ENCODE measurements at places on chromosomes 4 and X. TPM values are rescaled to one million over a fixed set of nuclear protein-coding genes. Genes with fewer than 3 reads are reported as not detected.

GRCh38 chr4:123553279-123553678 lies 156.7 kb downstream of the SPRY1 start:
- DNase-seq = no peak

GRCh38 chr4:141501395-141501794 lies 135.0 kb upstream of the IL15 start:
- no peak for DNase-seq

GRCh38 chrX:19448077-19448476 lies 67.2 kb downstream of the MAP3K15 start:
- no peak for DNase-seq

Gene CPXCR1
- not detected for polyA plus RNA-seq

DNA sequence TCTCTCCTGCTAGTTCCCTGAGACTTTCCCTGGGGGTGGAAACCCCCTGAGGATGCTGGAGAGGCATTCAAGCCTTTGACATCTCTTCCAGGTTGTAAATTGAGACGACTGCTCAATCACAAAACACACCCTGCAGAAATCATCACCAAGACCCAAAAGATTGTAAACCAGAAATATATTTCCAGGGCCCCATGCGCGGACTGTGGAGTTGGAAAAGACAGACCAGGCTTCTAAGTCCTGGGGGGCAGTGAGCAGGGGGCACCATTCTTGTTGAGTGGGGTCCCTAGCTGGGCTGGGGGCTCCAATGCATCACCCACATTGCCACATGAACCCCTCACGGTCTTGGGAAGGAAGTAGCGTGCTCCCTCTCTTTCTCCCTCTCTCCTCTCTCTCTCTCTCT lies 87.9 kb upstream of the C4orf50 start:
- no peak for DNase-seq

DNA sequence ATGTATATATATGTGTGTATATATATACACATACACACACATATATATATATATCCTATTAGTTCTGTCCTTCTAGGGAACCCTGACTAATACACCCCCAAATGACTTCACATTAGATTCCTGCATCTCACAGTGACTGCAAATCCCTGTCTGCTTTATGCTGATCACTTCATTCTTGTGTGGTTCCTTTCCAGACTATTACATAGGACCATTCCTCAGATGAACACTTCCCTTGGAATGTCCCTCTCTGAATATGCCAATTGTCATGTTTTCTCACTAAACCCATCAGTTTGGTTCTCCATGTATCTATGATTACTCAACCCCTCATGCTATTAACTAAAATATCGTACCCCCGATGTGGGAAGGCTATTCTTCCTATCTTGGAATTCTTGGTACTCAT lies 605.2 kb upstream of the NR3C2 start:
- no peak for DNase-seq

- DNase-seq = no peak
Observed at GRCh38 chrX:39730662-39731329, 367.0 kb downstream of the BCOR start.

DNA sequence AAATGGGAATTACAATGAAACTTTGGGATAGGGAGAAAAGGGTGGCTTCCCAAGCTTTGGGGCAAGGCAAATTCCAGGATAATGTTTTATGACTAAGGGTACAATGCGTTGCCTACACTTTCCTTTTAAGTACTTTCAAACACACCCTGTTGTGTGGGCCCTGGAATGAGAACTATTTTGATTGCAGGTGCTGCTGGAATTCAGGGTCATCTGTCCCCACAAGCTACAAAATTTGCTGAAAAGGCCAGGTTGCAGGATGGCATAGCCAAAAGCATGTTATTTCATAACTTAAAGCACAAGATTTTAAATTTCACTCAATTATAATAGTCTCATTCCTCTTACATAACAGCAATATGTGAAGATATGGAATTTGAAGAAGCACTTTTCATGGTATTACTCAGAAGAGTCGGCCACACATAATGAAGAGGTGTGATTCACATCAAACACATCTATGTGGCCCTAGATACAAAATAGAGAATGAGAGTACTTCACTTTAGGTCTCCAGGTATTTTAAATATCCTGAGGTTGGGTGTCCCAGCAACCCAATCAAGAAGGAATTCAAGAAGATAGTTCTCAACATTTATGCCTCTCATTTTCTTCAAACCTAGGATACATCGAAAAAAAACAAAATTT lies 89.3 kb downstream of the APBB2 start:
- no peak for DNase-seq

- DNase-seq = no peak
Observed at GRCh38 chrX:154986826-154987575, 35.5 kb downstream of the F8 start.

Gene PRSS12
- polyA plus RNA-seq = 17.0 TPM

Gene DCAF12L1
- 11.2 TPM for polyA plus RNA-seq

DNA sequence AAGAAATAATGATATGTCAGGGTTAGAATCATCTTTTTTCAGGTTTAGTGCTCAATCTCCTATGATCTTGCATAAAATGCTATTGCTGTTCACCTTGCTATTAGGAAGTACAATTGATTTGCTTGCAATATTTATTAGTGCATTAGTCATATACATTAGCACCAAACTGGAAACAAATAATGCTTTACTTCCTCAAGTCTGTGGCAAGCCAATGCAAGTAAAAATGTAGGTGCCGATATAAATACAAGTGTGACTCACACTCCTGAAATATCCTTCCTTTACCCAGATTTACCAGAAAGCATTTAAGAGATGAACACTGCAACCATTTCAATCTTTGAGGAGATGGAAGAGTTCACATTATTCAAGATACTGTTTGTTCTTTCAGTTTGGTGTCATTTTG lies 1487.7 kb upstream of the ADGRL3 start:
- DNase-seq = no peak

Gene LDB2
- polyA plus RNA-seq = 108 TPM

- DNase-seq = no peak
Observed at GRCh38 chrX:13074297-13075262, 30.2 kb upstream of the FAM9C start.

GRCh38 chrX:96389281-96390047 lies 295.2 kb upstream of the DIAPH2 start:
- DNase-seq = no peak

Gene RGN
- 34.2 TPM for polyA plus RNA-seq

- no peak for DNase-seq
Observed at GRCh38 chr4:146261041-146261440, 46.7 kb downstream of the REELD1 start.

- DNase-seq = no peak
Observed at GRCh38 chr4:14520171-14520570, 482.1 kb upstream of the CPEB2 start.

- DNase-seq = no peak
Observed at GRCh38 chr4:6221301-6221850, 21.0 kb upstream of the JAKMIP1 start.

DNA sequence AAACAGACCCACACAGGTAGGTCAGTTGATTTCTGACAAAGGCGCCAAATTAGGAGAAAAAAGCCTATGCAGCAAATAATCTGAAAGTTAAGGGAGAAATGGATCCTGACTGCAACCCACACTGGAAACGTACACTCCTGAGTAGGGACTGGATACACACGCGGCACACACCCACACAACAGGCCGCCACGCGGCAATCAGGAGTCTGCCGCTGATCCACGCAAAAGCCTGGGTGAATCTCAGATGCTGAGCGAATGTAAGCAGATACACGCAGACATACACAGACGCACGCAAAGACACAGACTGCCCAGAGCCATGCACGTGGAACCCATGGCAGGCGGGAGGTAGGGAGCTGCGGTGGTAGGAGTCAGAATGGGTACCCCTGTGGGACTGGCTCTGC lies 21.7 kb downstream of the LRPAP1 start:
- no peak for DNase-seq

Gene GPR50
- polyA plus RNA-seq = 0.12 TPM

DNA sequence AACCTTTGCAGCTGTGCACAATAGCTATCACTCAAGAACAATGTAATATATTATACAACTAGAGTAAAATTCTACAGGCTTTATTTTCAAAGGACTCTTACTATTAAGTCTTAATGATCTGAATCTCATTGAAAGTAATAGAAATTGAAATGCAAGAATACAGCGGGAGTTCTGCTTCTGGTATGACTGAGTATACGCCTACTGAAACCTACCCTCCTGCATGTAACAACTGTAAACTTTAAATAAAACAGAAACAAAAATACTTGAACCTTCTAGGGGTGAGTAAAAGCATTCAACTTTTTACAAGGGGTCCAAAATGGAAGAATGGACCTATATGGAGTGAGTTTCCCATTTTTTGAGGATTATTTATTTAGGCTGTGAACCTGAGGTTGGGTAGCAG lies 13.5 kb downstream of the DCHS2 start:
- DNase-seq = no peak

DNA sequence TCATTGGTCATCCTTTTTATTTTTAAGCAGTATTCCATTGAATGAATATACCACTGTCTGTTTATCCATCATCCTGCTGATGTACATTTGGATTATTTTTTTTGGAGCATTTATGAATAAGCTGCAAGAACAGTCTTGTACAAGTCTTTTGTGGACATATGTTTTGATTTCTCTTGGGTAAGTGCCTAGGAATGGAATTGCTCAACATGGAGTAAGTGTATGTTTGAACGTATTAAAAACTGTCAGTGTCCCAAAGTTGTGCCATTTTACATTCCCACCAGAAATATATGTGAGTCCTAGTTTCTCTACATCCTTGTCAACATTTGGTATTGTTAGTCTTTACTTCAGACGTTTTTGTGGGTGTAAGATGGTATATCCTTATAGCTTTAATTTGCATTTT lies 287.0 kb upstream of the POF1B start:
- no peak for DNase-seq

DNA sequence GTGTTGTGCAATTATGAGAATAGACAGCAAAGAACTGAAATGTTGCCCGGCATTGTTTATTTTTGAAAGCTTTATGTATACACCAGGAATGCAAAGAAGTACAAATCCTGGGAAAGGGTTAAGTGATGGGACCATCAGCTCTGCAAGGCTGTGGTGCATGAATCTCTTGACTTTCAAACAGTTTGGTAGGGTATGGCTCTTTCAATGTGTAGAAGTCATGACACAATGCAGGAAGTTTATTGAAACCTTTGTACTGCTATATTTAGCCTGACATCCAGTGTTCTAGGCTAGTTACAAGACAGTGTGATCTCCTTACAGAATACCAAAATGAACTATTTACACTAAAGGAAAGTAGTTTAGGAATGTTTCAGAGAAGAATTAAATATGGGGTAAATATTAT lies 206.8 kb upstream of the HAND2 start:
- no peak for DNase-seq

- no peak for DNase-seq
Observed at GRCh38 chrX:38192007-38192810, 28.5 kb downstream of the SRPX start.

DNA sequence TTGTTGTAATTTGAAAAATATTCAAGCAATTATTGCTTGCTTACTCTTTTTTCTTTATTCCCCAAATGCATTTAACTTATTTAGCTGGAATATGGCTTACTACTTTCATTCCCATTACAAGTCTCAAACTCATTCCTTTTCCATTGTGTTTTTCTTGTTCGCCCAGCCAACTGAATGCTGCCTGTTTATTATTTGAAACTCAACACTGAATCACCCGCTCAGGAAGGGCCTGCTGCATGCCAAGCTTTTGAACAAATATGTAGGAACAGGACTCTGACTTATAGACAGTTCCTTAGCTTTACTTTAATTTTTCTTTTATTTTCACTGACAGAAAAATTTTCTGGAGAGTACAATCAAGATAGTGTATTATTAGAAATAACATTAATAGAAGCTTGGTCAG lies 12.9 kb downstream of the PCDH18 start:
- no peak for DNase-seq

Gene NSUN7
- 13.0 TPM for polyA plus RNA-seq

- no peak for DNase-seq
Observed at GRCh38 chr4:177975315-177975987, 533.2 kb upstream of the AGA start.

- DNase-seq = no peak
Observed at GRCh38 chr4:121139533-121140222, 24.4 kb downstream of the TNIP3 start.

- no peak for DNase-seq
Observed at GRCh38 chr4:35933901-35934300, 310.4 kb downstream of the ARAP2 start.

DNA sequence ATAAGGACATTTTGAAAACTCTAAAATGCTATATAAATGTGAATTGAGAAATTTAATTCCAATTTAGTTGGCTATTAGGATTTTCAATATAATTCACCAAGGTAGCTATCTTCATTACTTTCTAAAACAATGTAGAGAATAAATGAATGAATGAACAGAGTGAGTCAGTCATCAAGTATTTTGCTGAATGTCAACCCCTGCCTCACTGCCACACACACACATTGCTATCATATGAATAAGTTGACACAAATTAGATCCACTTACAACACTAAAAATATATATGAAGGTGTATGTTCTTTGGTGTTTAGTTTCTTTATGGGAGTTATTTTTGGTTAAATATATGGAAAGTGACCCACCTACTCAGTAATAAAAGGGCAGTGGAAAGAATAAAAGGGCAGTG lies 141.4 kb upstream of the SMIM10 start:
- no peak for DNase-seq

DNA sequence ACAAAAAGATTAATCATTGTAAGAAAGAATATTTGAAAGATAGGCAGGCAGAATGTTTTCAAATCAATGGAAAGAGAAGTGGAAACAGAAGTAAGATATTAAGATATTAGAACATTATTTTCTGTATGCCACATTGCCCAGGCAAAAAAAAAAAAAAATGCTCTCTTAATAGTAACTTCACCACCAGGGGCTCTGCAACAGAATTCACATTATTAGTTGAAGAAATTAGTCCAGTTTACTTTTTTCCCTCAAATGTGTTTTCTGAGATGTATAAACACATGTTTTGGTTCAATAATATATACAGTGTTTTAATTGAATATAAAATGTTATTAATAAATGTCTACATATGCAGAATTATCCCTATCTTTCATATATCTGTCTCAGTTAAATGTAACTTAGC lies 78.0 kb upstream of the ADAD1 start:
- no peak for DNase-seq

DNA sequence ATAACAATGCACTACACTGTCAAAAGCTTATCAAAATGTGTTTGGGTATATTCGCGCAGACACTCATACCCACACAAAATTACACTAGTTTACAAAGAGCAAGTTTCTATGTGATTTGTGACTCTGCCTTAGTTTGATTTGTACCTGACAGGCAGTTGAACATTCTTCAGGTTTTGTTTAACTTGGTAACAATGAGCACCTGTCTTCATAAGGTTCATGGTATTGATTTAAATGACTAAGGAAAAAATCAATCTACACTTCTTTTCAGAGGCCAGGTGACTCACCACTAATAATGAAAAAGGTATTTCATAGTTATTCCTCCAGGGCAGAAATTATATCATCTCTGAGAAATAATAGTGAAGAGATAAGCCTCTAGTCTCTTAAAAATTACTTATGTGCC lies 1114.6 kb upstream of the AGA start:
- DNase-seq = no peak

- no peak for DNase-seq
Observed at GRCh38 chrX:38973322-38973721, 172.1 kb downstream of the MID1IP1 start.

DNA sequence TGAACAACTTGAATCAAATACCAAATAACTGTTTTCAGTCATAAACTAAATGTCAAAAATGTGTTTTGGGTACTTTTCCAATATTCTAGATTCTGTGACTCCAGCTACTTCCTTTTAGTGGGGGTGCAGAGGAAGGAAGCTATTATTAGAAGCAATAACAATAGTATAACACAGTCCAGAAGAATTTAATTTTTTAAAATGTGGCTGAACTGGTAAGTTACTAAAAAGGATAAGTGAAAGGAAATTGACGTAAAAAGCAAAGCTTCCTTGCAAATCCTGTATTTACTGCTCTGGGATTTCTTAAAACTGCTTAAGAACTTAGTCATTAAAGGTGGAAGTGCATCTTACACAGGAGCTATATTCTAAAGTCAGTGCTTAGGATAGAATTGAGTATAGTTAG lies 53.2 kb downstream of the MOSPD2 start:
- DNase-seq = no peak

Data from right renal pelvis (tissue), 4 donors.